Cortex of kidney (tissue), 1 donor: ENCODE measurements at places on chromosomes 2 and 18.

- DNase-seq, result no peak
Measured at GRCh38 chr2:158666969-158667368, 128.1 kb upstream of the DAPL1 start.

DNA sequence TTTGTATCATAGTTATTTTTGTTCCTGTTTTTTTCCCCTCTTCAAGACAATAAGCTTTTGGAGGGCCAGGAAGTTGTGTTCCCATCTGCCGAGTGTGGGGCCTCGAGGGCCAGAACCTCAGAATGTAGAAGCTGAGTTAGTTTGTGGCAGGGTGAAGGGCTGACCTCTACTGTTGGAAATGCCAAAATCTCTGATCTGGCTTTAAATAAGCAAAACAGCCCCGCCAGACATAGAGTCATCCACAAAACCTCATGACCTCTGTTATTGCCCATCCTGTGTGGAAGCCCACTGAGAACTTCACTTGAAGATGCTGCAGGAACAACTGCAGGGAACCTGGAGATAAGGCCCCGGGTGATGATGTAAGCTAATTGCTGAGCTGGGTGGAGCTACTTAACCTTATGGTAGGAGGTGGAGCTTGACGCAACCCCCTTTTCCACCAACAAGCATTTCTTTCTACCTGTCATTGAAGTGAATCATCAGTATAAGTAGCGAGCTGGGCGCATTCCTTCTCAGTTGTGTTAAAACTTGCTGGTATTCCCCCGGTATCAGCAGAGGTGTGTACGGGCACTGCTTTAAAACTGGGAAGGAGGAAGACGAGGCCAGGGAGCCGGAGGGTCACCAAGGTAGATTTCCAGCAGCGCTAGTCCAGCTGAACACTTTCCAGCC, 177.2 kb downstream of the NEDD4L start:
- no peak for DNase-seq

- DNase-seq, result no peak
Measured at GRCh38 chr2:67619204-67619603, 222.1 kb downstream of the ETAA1 start.

DNA sequence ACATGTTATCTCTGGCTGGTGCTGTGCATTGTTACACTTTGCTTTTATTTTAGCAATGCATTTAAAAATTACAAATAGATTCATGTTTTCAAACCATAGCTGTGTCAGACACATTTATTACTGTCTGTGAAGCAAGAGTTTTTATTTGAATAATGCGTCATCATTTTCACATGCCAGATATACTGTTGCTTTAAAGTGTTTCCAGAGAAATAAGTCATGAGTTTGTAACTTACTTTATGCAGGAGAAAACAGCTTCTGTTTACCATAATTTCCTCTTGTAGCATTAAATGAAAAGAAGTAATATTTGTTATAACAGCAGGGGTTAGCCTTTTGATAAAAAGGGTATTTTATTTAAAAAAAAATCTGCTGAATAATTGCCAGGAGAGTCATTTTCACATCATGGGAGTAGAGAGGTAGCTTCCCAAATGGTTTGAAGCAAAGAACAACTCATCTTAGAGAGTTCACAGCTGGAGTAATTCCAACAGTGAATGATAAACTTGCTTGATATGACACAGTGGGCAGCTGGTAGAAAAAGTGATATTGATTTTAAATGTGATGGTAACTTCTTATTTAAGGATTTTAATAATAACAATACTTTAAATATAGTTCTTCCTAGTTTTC, 1274.5 kb upstream of the CRIM1 start:
- DNase-seq, result no peak

- DNase-seq, result no peak
Measured at GRCh38 chr2:180367815-180368214, 360.7 kb upstream of the CWC22 start.

GRCh38 chr2:23377771-23378170, 7.2 kb upstream of the KLHL29 start:
- DNase-seq, result no peak

DNA sequence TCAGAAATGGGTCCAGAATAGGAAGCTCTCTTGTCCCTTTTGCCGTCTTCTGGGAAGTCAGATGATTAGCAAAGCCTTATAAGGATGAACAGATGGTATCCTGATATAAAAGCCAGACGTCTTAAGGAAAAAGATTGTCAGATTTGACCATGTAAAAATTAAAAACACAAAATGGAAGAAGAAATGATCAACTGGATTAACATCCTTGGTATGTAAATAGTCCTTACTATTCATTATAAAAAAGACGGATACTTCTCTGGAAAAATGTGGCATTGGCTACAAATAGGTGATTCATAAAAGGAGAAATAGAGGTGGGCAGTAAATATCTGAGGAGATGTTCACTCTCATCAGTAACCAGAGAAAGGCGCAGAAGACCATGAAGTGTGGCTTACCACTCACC, 33.7 kb upstream of the SCLY start:
- no peak for DNase-seq
